Foreskin keratinocyte (primary cell): ENCODE measurements at places on chromosomes 6 and 20. TPM values are rescaled to one million over a fixed set of nuclear protein-coding genes. Genes with fewer than 3 reads are reported as not detected.
A peak's percentile ranks its signal among the peaks of the same experiment; 100 is the strongest.

VGLL2 gene
- total RNA-seq, result not detected in 2 replicates

ADAM33 gene
- not detected in 2 replicates for total RNA-seq

DNA sequence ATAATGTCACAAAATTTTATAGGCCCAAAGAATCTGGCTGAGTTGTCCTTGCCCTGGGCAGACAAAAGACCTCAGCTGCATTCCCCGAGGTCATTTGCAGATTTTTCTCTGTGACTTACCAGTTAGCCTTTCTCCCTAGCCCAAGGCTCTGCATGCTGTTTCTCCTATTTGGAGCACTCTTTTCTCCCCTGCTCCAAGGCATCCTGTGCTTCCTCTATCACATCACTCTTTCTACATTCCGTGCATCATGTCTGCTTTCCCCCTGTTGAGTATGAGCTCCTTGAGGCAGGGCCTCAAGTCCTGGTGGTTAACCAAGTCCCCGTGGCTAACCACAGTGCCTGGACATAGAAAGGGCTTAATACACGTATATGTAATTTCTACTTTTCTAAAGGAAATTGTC, 593 bp upstream of the GSTA3 start:
- no peak for DNase-seq

DNA sequence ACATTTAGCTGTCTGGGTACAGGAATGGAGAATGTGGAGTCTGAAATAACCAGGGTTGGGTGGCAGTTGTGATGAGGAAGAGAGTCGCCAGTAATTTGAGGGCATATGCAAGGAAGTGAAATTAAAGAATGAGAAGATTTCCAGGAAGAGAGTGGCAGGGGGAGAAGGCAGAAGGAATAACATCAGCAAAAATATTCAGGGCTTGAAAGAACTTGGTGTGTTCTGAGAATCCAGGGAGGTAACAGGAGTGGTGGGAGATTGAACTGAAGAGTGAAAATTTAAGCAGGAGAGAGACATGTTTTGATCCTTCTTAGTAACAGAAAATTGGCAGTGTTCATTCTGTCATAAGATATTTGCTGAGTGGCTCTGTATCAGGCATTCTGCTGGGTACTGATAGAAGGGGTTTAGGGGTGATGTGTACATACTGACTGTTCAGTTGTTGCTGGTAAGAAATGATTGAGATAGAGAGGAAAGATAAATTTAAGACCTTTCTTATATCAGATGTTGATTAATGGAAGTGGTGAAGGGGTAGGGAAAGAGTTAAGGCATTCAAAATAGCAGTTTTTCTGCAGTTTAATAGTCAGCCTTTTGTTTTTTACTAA, 54.7 kb downstream of the PHF20 start:
- DNase-seq, result no peak

- DNase-seq, result no peak
Observed at GRCh38 chr6:87396595-87397392, 11.0 kb upstream of the CFAP206 start.

GRCh38 chr6:518218-518617, 126.7 kb downstream of the IRF4 start:
- DNase-seq, result no peak

HDAC2 gene
- total RNA-seq, result 132 and 136 TPM in 2 replicates

- peak; percentile 37 for DNase-seq
Observed at GRCh38 chr6:40877362-40877761, 161.7 kb downstream of the UNC5CL start.

SNRPB gene
- total RNA-seq, result 357 and 393 TPM in 2 replicates

KIF13A gene
- 84.2 and 89.1 TPM in 2 replicates for total RNA-seq

DNA sequence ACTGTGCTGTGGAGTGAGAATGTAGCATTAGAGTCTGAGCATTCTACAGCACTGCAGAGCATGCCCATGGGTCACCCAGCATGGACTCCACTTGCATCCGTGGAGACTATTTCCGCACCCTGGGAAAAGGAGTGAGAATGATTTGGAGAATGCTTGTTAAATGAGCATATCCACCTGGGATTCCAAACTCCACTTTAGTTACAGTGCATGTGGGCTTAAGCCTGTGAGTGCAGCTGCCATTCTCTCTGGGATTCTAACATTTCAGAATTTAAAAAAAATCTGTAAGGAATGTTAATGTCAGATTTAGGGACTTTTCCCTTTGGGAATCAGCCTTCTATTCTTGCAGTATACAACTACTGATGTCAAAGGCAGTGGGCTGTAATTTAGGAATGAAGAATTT, 33.4 kb downstream of the KIF25 start:
- DNase-seq, result no peak

PRRC2A gene
- 116 and 126 TPM in 2 replicates for total RNA-seq

GRCh38 chr6:153167907-153168306, 36.8 kb upstream of the RGS17 start:
- DNase-seq, result no peak

- DNase-seq, result no peak
Observed at GRCh38 chr20:18466574-18466893, 296 bp downstream of the DZANK1 start.

DNA sequence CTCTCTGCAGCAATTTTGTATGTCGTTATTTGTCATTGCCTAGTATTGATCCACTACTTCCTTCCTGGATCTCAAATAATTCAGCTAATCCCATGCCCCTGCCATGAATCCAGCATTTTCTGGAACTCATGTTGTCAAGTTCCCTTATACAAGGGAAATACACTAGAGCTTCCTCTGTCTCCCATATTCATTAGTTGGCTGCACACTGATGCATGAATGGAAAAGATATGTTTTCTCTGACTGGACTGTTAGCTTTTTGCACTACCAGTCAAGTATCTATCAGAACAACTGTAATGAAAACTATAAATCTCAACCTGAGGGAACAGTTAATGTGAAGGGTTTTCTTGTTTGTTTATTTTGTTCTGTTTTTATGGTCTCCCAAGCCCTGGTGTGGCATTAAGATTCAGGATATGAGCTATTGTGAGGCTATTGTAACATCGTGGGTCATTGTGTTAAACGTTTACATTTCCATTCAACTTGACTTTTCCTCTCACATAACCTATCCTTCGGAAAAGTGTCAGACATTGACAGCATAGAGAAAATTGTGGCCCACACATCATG, 102.5 kb upstream of the FAM8A1 start:
- DNase-seq, result no peak

- DNase-seq, result no peak
Observed at GRCh38 chr6:117373211-117373813, 52.4 kb downstream of the ROS1 start.

GRCh38 chr20:58090161-58090560, 138.3 kb downstream of the ANKRD60 start:
- DNase-seq, result no peak

GRCh38 chr20:24863356-24863755, 85.7 kb upstream of the CST7 start:
- DNase-seq, result no peak

SCUBE3 gene
- 0.03 TPM in 1 of 2 replicates, not detected in the other for total RNA-seq

TRDN gene
- not detected in 2 replicates for total RNA-seq

LAMA2 gene
- total RNA-seq, result 0.49 and 0.92 TPM in 2 replicates

DNA sequence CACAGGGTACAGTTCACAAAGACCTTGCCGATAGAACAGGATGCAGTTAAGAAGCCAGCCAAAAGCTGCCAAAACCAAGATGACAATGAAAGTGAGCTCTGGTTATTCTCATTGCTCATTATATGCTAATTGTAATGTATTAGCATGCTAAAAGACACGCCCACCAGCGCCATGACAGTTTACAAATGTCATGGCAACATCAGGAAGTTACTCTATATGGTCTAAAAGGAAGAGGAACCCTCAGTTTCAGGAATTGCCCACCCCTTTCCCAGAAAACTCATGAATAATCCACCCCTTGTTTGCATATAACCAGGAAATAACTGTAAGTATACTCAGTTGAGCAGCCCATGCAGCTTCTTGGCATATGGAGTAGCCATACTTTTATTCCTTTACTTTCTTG, 748.7 kb downstream of the QKI start:
- DNase-seq, result no peak
